ENCODE measurements at places on chromosomes 5 and 9.

DNA sequence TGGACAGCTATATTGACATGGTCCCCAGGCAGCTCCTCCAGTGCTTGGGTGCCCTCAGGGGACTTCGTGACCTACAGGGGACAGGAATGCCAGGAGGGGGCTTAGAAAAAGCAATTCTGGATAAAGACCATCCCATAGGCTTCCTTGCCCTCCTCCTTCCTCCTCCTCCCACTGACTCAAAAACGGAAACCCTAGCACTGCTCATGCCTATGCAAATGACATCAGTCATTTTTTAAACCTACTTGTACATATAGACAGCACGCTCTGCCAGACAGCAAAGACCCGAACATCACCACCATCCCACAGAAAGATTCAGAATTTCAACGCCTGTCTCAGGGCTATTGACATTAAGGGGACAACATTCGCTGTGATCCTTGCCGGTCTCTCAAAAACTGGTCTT is 11.0 kb downstream of the IGFBPL1 start:
- no peak for DNase-seq

- DNase-seq, result no peak
Observed at GRCh38 chr9:629146-629545, 212.4 kb upstream of the DMRT1 start.

DNA sequence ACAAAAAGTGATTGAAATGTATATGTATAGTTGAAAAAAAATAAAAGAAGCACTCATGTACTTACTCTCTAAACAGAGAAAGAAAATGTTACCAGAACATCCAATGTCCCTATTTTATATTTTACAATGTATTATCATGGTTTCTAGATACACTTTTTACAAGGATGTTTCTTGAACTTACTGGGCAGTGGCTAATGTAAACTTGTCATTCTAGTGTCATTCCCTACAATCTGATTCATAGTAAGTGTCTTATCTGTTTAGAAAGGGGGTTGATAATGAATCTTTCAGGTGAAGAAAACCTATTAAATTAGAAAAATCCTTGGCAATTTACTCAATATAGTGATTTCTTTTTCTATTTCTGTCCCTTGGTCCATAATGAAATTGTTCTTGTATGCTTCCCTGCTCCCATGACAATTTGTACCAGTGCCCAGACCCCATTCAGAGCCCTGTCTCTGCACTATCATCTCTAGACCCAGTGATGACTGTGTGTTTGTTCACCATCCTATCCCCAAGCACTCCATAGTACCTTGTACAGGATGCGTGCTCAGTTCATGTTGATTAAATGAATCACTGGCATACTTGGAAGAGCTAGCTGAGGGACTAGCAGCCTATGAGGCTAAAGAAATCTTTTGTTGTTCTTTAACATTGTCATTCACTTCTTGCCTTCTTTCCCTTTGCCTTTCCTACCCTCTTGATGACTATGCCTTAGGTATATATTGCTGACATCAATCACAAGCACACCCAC is 101.2 kb downstream of the HMHB1 start:
- peak; percentile 60 for DNase-seq

- DNase-seq, result no peak
Observed at GRCh38 chr5:54705994-54706653, 188.6 kb downstream of the SNX18 start.

Measured in PC-9 (cell line).